ENCODE measurements at places on chromosomes 2 and 18.

- peak; percentile 1 for DNase-seq
Observed at GRCh38 chr2:124959581-124959980, 934.5 kb downstream of the CNTNAP5 start.

DNA sequence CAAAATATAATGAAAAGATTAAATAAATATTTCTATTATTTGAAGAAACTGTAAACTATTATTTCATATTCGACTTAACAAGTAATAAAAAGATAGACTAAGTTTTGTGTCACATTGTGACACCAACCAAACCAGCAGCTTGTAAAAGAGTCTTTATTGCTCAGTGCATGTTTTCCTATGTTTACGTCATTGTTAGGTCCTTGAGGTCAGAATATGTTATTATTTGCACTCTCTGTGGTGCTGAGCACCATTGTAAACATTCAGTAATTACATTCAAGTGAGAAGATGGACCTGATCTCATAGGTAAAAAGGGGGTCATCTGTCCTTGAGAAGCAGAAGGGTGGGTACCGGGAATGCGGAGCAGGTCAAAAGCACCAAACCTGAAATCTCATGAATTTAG, 1999.1 kb upstream of the CELF4 start:
- DNase-seq: no peak

- no peak for DNase-seq
Observed at GRCh38 chr18:44871771-44872170, 191.1 kb downstream of the SETBP1 start.

GRCh38 chr2:97733341-97734035, 20.1 kb downstream of the ZAP70 start:
- DNase-seq: no peak

DNA sequence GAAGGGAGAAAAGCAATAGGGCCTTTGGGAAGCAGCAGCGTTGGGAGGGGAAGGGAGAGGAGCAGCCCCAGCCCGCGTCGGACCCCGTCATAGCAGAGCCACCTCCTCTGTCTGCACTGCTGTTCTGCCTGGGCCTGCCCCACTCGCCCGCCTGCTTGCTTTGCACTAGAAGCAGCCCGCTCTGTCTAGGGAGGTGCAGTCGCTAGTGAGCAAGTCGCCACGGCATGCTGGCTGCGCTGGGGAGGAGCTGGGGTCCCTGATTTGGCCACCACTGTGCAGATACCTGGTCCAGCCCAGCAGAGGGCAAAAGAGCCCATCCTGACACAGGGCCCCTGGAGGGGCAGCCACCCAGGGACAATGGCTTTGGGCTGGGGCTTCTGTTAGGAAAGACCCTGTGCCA, 8.0 kb upstream of the TMEM214 start:
- DNase-seq: no peak

DNA sequence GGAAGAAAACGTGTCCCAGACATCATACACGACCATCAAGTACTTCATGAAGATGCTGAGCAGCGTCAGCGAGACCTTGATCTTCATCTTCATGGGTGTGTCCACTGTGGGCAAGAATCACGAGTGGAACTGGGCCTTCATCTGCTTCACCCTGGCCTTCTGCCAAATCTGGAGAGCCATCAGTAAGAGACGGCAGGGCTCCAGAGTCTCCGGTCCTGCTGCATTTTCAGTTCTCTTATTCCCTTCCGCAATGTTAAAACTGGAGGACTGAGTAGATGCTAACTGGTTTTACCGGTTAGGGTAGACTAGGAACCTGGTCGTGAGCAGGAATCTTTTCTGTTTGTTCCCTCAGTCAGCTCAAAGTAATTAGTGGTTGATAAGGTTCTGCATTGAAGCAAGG, 32.3 kb downstream of the SLC9A4 start:
- DNase-seq: no peak

- no peak for DNase-seq
Observed at GRCh38 chr2:20530520-20530919, 83.6 kb downstream of the RHOB start.

- DNase-seq: no peak
Observed at GRCh38 chr2:8489221-8489620, 192.6 kb upstream of the ID2 start.

- DNase-seq: no peak
Observed at GRCh38 chr2:197263077-197263476, 47.5 kb downstream of the ANKRD44 start.

DNA sequence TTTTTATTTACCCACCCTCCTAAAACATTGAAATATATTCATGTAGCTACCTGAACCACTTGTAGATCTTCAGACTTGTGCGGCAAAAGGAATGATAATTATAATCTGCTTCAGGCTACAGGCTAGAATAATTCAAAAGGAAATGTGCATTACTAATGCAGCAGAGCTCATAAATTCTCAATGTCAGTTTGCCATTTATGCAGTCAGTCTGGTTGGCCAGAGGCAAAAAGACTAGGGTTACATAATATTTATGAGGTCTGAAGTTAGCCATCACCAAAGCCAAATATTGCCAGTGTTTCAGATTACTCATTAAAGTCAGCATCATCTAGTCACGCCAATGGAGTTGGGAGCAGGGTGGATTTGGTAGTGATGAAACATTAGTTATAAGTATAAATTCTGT, 38.9 kb downstream of the METAP1D start:
- DNase-seq: peak; percentile 44

DNA sequence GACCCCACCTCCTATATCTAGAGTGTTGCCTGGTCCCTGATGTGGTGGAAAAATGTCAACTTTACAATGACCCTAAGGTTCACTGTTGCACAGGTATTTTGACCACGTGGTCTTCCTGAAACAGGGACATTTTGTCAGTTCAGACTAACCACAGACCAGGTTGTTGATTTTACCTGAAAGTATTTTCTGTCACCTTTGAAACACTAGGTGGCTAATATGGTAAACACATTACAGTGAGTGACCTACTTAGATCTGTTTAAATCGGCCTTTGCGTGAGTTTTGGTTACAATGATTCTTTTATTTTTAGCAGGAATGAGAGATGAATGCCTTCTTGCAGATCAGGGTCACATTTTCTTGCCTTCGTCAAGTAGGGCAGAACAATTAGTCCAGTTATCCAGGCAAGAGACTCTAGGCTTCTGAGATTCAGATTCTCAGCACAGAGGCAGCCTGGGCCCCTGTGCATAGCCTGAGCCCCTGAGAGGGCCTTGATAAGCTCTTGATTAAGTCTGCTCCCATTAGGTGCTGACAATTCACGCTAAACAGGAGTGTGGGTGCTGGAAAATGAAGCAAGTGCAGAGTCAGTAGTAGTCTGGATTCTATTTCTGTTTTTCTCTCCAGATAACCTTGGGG, 226.2 kb downstream of the KCNS3 start:
- DNase-seq: no peak

GRCh38 chr2:172345956-172346555, 81.3 kb upstream of the ITGA6 start:
- no peak for DNase-seq
